Stimulated activated effector memory CD8-positive, alpha-beta T cell treated with anti-CD3 and anti-CD28 coated beads, Interleukin-12 subunit alpha, Interleukin-12 subunit beta, amount 100 ng/mL, for 72 hours (primary cell): ENCODE measurements at places on chromosomes 1 and 21.

DNA sequence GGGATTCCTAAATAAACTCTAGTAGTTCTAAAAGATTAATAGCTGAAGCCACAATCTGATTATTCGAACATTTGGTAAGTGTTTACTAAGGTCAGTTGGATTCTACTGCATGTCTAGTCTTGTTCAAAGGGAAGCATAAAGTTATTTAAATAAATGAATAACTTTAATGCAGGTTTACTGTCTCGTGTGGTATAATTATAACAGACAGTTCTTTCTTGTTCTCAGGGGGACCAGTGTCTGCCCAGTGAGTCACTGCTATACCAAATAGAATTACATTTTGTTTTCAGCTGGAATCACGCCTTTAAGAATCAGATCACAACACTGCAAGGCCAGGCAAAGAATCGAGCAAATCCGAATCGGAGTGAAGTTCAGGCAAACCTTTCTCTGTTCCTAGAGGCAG lies 45.1 kb downstream of the SMG7 start:
- DNase-seq = no peak

DNA sequence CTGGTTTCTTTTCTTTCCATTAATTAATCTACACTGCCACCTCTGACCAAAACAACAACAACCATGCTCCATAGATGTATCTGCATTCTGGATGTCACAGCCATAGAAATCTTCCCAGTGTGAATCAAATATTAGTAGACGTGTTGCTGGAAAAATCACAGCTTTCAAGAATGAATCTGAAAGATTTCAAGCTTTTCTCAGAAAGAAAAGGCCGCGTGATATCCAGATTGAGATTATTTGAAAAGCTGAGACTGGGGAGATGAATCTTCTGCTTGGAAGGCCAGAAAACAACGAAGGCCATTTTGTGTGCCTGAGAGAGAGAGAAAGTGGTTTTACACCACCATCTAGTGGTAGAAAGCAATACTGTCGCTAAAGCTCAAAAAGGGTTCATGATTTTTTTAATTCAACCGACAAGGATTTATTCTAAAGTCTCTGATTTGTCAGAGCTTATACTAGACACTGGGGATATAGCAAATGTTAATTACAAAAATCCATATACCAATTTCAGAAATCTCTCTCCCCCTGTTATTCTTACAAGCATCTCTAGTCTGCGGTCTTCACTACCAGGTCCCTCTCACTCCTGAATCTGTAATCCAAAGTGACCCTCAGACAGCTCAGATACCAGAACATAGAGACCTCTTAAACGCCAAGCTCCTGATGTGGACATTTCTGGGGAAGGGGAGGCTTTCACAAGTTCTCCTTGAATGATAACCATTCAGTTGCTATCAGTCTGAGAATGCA lies 87.5 kb upstream of the SGIP1 start:
- peak; percentile 14 for DNase-seq

DNA sequence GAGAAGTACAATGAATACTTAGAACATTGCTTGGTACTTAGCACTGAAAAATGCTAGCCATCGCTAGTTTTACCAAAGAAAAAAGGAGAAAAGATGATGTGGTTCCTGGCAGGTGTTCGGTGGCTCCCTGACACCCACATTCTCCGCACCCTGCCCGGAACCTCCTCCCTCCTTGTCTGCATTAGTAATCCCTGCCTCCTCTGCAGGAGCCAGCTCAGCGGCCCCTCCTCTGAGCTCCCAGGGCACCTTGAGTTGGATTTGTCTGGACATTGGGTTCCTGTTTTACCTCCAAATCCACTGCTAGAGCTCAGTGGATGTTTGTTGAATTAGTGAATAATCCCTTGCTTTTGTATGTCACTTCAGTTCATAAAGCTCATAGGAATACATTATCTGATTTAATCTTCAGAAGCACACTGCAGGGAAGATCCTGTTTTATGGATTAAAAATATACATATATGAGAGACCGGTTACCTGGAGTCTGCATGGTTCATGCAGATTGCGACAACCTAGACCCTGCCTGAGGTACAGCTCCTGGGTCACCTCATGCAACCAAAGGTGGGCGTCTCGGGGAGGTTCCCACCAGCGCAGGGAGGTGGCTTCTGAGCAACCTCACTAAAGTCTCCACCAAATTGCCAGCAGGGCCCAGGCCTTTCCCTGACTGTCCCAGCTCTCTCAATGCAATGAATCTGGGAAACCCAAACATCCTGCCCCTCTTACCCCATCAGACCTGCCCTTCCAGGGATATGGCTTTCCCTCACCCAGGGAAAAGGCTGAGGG lies 24.2 kb downstream of the PCAT6 start:
- no peak for DNase-seq

DNA sequence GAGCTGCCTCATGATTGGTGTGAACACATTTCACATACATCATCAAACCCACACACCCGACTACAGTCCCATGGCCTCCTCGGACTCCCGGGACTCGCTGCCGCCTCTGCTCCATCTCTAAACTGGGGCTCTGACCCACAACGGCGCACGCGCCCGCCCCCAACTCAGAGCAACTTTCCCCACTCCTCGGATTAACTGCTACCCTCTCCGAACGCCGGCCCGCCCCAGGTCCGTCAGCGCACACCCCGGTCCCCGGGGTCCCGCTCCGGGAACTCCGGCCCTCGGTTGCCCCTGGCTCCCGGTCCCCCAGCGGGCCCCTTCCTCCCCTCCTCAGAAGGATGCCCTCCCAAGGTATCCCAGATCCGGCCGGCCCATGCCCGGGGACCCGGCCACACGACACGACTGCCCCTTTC lies 740 bp downstream of the DSTYK start:
- no peak for DNase-seq

GRCh38 chr1:95323123-95323522 lies 89.1 kb downstream of the RWDD3 start:
- no peak for DNase-seq

- no peak for DNase-seq
Observed at GRCh38 chr21:27114111-27114510, 147.2 kb upstream of the ADAMTS5 start.

DNA sequence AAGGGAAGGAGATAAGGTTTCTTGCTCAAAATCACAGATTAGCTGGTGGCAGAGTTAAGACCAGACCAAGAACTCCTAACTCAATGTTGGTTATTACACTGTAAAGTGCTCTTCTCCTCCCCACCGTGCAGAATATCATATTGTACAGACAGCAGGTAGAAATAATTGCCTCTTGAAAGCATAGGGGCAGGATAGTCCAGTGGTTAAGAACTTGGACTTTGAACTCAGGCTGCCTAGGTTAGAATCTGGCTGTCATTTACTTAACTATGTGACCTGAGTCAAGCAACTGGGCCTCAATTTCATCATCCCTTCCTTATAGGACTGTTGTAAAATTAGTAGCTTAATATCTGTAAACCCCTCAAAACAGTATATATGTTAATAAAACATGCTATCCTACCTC lies 114.9 kb upstream of the HIVEP3 start:
- no peak for DNase-seq

GRCh38 chr1:89901957-89902669 lies 81.3 kb downstream of the LRRC8D start:
- DNase-seq = no peak

DNA sequence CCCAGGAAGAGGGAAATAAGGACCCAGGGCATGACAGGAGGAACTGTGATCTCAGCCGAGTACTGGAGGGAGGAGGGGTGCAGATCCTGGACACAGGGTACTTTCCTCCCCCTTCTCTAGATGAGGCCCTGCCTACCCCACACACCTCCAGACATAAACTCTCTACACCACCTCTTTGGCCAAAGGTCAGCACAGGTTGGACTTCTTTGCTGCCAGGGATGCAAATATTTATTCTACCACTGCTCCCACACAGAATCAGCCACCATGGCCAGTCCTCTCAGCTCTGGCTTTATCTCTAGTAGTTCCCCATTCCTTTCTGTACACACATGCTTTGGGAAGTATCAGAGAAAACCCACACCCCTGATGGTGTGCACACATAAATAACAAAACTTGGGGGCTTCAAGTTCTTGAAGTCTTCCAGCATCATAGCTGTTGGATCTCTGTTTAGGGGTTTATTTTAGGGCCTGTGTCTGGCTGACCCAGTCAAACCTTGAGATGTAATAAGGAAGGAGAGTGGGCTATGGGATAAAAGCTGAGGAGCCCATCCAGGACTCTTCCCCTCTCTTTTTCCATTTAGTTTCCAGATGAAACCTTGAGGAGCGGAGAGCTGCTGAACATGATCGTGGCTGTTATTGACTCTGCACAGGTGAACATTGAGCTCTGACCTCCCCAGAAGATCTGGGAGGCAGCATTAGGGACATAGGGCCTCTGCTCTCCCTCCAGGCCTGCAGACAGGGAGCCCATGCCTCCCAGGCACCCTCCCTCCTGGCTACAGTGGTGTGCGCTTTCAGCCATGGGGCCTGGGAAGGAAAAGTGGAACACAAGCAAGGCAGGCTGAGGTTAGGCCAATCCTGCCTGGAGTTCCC lies 6.7 kb upstream of the SLC27A3 start:
- DNase-seq = no peak
